ENCODE measurements at places on chromosomes 12 and 14. TPM values are rescaled to one million over a fixed set of nuclear protein-coding genes. Genes with fewer than 3 reads are reported as not detected.

- DNase-seq, result peak; percentile 87
These were observed 592 bp upstream of the KCNK10 start for GRCh38 chr14:88323523-88324199.

Gene CHURC1
- 19.5 TPM for total RNA-seq

DNA sequence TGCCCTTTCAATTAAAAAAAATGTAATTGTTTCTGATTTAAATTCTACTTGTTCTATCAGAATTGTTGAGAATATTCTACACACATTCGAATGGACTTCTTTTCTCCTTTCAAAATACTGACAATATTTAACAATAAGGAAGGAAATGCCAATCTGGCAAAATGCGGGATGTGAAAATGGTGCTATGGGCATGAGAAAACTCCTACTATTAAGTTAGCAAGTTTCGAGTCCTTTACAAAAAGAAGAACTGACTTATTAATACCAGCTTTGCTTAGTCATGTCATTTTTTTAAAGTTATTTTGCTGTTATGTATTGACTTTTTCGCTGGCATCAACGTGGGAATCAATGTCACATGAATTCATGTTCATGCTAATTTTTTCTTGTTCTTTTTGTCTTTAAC lies 31.7 kb upstream of the ARL1 start:
- DNase-seq, result no peak

GRCh38 chr12:6627616-6628015 lies 8.1 kb downstream of the LPAR5 start:
- DNase-seq, result no peak

DNA sequence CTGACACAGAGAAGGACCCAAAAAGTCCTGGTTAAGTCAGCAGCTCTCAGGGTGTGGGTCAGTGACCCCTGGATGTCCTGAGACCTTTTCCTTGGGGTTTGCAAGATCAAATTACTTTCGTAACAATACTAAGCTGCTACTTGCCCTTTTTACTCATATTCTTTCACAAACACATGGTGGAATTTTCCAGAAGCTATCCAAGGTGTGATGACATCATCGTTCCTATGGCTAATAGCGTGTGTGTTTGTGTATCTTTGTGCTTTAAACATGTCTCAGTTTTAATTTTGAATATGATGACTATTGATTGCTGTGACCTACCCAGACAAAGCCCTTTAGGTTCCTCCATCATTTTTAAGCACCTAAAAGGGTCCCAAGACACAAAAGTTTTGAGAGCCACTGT lies 176.2 kb downstream of the PHETA1 start:
- no peak for DNase-seq

- no peak for DNase-seq
These were observed 419.7 kb downstream of the ATP23 start for GRCh38 chr12:58361056-58361455.

Gene MMP19
- total RNA-seq, result 1.1 TPM

Gene NPFF
- not detected for total RNA-seq

- DNase-seq, result peak; percentile 74
These were observed 39.9 kb downstream of the PRPF40B start for GRCh38 chr12:49662998-49663843.

DNA sequence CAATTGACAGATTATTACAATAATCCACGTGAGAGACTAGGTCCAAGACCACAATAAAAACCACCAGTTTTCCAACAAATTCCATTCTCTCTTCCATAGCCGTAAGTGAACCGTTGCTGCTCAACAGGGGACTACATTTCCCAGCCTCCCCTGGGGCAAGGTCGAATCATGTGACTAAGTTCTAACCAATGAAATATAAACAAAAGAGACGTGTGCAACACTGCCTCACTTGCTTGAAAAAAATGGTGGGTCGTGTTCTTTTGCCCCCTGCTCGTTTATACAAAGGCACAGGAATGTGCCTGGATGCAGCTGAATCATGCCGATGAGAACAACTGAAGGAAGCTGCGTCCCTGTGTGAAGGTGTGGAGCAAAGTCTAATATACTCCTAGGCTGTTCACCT lies 51.1 kb downstream of the HSPB8 start:
- peak; percentile 67 for DNase-seq

DNA sequence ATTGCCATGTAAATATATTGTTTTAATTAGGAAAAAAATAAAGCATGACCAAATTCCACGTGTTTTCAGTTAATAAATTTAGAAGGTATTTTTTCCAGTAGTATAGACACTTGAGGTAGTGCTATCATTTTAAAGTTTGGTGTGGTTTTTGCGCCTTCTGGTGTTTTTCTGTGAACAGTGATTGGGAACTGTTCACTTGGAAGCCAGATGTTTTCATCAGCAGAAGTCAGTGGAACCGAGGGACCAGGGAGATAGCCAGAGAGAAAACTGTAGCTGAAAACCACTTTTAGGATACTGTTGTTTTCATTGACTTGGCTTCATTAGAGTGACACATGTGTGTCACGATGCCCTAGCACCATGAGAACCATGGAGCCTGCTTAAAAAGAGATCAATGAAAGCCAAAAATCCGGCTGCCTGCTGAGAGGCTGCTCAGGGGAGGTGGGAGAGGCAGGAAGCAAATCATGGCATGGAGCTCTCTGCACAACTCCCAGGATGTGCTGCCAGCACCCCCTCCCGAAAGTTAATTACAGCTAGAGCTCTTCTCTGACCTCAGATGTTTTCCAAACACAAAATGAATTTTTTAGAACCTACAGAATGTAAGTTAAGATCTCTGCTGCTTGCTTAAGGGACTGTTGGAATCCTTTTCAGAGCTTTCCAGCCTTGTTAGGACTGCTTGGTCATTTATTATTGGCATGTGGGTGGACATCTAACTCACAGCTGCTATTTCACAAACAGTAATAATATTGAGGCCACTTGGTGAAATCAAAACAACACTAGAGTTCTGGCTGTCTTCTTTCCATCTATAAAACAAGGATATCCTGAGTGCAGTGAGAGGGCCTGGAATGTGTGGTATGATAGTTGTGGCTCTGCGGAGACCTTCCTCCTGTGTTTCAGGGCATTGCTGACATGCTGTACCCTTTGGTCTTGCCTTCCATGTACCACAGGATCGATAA lies 192.3 kb downstream of the ANO4 start:
- DNase-seq, result peak; percentile 26

- DNase-seq, result no peak
These were observed 34.4 kb upstream of the PSMA6 start for GRCh38 chr14:35257809-35258208.

Gene EPYC
- total RNA-seq, result not detected

GRCh38 chr14:100033347-100034075 lies 31.7 kb upstream of the EVL start:
- DNase-seq, result no peak

DNA sequence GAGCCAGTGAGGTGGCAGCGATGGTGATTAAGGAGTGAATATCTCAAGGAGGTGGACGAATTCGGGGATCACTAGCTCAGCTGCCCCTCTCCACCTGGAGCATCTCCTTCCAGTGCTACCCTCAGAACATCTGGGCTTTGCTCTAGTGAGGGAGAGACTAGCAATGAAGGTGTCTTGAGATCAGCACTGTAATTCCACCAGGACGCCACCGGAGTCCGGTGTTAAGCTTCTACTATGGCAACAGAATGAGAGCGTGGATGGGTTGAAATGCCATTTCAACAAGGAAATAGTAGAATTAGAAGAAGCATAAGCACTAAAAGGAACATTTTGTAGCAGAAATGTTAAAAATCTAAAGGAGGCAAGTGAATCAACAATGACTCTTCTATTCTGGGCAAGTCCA lies 61.1 kb downstream of the NTF3 start:
- peak; percentile 53 for DNase-seq

DNA sequence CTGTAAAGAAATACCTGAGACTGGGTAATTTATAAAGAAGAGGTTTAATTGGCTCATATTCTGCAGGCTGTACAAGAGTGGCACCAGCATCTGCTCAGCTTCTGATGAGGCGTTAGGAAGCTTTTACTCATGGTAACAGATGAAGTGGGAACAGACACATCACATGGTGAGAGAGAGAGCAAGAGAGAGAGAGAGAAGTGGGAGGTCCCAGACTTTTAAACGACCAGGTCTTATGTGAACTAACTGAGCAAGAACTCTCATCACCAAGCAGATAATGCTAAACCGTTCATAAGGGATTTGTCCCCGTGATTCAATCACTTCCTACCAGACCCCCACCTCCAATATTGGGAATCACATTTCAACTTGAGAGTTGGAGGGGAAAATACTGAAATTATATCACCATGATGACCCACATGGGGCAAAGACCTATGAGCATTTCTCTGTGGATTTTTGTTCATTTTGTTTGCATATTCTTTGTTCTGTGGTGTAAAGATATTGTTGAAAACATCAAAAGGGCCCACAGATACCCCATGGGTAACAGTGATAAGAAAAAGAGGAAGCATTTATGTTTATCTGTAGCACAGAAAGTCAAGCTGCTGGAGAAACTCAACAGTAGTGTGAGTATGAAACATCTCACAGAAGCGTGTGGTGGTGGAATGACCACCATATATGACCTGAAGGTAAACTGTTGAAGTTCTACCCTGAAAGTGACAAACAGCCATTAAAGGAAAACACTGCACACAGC lies 135.2 kb upstream of the PDE3A start:
- DNase-seq, result no peak

GRCh38 chr12:84874125-84874824 lies 38.3 kb downstream of the SLC6A15 start:
- peak; percentile 8 for DNase-seq

GRCh38 chr12:15208140-15208539 lies 13.1 kb downstream of the RERG start:
- DNase-seq, result no peak

GRCh38 chr12:52976574-52977071 lies 27.7 kb downstream of the KRT18 start:
- DNase-seq, result no peak

Gene TAS2R46
- 0.87 TPM for total RNA-seq

- no peak for DNase-seq
These were observed 153.7 kb downstream of the TSPAN9 start for GRCh38 chr12:3230758-3231375.

DNA sequence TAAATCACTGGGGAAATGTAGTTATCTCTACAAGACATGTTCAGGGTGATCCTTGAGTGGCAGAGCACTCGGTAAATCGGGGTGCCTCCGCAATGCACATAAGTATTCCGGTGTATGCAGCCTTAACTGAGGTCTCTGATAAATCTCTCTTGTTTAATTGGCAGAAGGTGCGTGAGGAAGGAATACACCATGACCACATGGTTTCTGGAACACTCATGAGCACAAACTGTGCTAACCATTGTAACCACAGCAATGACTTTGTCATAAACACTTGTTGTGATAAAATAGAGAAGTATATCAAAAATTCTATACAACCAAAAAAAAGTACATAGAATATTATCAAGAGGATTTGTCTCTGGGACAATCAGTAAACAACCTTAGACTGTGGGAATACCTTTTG lies 146.8 kb upstream of the DIO2 start:
- DNase-seq, result no peak

GRCh38 chr12:73308079-73308478 lies 1035.9 kb downstream of the TRHDE start:
- no peak for DNase-seq

DNA sequence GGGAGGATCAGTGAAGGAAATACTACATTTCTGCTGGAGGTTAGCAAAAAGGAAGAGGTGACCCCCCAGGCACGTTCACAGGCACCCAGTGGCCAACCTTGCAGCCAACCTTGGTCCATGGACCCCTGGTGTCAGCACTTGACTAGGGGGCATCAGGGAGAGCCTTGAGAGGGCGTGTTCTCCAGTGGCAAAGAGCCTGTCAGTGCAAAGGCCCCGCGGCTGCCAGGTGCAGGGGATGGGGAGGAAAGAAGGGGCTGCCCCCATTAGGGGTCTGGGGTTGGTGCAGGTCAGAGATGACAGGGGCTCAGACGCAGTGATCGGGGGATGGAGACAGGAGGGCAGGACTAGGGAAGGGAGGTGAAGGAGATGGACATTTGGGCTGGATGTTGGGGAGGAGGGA lies 22.7 kb upstream of the ULK1 start:
- DNase-seq, result peak; percentile 37

GRCh38 chr14:82070753-82071152 lies 537.1 kb upstream of the SEL1L start:
- DNase-seq, result no peak

Gene PTPRR
- total RNA-seq, result 0.85 TPM

Gene LTBR
- 2.5 TPM for total RNA-seq

DNA sequence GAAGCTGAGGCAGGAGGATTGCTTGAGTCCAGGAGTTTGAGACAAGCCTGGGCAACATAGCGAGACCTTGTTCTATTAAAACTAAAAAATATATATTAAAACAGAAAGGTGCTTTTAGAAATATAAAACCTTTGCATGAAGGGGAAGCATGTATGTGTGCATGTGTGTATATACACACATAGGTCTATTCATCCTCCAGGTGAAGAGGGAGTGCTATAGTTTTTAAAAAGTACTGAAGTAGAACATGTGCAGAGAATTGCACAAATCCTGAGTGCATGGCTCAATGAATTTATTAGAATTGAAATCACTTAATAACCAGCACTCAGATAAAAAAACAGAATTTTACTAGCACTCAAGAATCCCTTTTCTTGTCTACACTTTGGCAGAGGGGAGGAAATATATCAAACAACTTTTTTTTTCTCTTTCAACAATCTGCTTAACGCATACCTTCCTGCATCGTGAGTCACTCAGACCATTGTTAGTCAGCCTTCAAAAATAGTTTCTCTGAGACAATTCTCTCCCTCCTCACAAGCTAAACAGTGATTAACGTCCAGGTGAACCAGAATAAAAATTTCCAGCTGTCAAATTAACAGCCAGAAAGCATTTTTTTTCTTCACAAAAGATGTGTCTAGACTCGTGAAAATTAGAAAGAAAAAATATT lies 17.7 kb upstream of the NEDD1 start:
- DNase-seq, result no peak

DNA sequence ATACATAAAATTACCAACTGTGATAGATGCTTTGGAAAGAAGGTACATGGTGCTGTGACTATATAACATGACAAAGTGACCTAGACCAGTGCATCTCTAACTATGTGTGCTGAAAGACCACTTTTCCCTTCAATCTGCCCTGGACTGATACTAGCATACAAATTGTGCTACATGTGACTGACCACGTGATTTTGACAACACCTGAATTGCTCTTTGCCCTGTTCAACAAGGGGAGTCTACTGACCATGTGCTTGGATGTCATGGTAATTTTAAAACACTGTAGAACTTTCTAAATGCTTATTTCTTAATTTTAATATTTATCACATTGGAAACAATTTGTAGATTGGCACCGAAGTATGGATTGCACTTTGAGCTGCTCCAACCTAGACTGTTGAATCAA lies 142.4 kb downstream of the CAND1 start:
- no peak for DNase-seq

DNA sequence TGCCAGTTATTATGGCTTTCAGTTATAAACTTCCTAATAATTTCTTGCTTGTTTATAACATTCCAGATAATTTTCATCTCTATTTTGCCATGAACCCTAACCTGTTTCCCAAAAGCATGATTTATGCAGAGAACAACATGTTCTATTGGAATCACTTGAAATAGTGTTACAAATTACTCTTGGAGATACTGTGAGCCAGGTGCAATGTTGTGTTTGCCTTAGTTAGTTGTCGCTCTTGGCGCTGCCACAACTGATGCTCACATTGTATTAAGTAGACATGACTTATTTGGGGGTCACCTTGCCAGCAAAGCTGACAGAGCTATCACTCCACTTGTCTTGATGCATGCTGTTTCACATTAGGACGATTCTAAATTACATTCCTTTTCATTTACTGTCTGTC lies 49.4 kb downstream of the TSPAN8 start:
- no peak for DNase-seq

All from H7 (cell line).